HFF-Myc (cell line): ENCODE measurements at places on chromosomes 13 and 19.

DNA sequence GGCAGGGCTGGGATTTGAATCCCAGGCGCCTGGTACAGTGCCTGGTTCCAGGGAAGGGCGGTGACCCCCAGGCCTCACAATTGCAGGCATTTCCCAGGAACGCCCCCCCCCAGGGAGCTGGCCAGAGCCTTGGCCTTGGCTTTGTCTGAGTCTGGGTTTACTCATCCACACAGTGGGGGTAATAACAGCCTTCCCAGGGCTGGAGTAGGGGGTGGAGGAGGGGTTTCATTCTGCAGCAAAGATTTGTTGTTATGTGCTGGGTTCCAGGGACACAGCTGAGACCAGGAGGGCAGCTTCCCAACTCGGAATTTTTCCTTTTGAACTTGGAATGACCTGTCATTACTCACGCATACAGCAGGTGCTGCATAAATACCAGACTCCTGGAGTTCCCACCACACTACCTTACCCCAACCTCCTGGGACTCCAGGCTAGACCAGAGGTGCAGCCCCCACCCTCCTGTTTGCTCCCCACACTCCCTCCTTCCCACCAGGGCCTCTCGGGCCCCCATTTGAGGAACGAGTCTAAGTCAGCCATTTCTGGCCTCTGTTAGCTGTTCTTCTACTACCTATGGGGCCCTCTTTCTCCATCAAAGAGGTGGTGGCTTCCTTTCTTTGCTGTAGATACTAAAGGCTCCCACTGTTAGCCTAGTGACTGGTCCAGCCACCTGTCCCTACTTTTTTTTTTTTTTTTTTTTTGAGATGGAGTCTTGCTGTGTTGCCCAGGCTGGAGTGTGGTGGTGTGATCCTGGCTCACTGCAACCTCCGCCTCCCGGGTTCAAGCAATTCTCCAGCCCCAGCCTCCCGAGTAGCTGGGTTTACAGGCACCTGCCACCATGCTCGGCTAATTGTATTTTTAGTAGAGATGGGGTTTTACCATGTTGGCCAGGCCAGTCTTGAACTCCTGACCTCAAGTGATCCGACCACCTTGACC lies 1.6 kb upstream of the ADAMTS10 start:
- DNase-seq: no peak

DNA sequence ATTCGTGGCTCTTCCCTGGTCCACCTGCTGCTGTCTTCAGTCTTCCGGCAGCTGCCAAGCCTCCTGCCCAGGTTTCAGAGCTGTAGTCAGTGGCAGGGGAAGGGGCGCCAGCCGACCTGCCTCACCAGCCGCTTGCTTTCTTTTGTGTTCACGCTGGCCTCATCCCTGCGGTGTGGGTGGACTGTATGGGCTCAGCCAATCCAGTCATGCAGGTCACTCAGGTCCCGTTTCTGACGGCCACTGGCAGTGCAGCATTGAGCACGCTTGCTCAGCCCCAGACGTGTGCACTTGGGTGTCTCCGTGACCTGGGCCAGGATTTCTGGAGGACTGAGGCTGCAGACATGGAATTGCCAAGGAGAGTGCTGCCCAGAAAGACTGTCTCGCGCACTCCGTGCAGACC lies 26.0 kb downstream of the AP1M1 start:
- no peak for DNase-seq

DNA sequence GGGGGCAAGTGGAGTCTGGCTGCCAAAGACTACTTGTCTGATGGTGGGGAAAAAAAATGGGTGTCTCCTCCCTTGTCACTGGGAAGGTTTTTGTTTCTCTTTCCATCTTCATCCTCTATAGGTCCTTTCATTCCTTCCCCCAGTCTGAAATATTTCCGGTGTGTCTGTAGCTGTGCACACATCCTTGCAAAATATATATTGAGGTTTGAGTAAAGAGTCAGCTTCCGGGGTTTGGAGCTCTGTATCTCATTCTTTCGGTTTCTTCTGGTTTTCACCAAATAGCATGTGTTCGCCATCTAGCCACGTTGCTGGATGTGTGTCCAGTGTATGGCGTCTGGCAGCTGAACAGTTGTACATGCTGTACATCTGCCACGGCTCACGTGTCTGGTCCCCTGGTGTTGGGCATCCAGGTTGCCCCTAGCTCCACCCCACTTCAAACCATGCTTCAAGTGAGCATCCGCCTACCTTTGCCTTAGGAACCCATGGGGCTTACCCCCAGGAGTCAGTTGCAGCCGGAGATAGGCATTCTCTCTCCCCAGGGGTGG lies 142.2 kb downstream of the SIPA1L3 start:
- DNase-seq: peak; percentile 48

GRCh38 chr19:52398081-52398441 lies 412 bp downstream of the ZNF528 start:
- no peak for DNase-seq

DNA sequence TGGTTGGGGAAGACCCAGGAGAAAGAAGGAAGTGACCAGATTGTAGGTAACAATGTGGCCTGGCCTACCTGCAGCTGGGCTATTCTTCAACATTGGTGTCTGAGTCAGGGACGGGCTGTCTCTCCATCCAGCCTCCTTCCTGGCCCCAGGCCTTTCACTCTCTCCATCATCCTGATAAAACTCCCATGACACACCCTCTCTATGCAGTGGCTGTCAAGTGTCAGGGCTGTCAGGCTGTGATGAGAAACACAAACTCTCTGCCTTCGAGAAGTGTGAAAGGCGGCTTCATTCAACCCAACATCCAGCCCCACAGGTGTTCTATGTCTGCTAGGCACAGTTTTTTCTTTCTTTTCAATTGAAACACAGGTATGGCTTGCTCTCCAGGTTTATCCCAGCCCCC lies 153.3 kb upstream of the VSTM2B start:
- no peak for DNase-seq

DNA sequence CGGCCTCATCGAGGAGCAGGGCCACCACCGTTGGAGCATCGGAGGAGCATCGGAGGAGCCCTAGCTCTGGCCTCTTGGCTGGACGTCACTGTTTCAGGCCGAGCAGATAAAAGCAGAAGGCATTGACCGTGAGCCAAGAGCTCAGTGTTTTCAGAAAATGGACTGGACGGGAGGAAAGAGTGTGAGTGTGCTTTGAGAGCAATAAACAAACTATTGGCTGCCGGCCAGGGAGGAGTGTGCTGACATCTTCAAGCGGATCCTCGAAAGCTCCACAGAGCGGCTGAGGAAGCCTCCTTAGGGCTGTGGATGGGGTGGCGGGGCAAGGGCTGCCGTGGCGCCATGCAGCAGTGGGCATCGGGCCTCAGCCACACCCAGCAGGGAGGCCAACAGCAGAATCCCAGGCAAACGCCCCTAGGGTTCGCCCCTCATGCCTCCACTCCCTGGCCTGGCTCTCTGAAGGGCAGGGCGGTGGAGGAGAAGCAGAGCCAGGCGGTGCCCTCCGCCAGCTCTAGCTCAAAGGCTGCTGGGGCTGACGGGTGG lies 41.8 kb downstream of the IRS2 start:
- peak; percentile 84 for DNase-seq

DNA sequence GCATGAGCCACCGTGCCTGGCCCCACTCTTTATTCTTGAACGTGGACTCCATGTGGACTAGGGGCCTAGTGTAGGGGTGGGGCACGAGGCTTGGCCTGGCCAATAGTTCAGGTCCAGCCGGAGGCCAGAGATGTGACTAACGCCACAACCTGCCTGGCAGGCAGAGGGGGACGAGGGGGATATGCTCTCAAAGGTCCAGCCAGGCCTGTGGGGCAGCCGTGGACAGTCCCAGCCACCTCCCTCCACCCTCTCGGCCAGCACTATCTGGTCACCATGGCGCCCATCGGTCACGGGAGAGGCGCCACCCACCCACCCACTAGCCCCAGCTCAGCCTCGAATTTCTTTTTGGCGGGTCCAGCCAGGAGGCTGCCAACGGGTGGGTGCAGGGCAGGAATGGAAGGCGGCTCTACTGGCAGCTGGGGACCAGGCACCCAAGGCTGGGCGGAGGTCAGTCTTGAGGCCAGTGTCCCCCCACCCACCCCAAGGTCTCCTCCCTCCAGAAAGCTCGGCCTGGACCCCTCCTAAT lies 2.2 kb upstream of the CERS1 start:
- no peak for DNase-seq

- no peak for DNase-seq
Measured at GRCh38 chr19:17097593-17098126, 22.1 kb downstream of the MYO9B start.

DNA sequence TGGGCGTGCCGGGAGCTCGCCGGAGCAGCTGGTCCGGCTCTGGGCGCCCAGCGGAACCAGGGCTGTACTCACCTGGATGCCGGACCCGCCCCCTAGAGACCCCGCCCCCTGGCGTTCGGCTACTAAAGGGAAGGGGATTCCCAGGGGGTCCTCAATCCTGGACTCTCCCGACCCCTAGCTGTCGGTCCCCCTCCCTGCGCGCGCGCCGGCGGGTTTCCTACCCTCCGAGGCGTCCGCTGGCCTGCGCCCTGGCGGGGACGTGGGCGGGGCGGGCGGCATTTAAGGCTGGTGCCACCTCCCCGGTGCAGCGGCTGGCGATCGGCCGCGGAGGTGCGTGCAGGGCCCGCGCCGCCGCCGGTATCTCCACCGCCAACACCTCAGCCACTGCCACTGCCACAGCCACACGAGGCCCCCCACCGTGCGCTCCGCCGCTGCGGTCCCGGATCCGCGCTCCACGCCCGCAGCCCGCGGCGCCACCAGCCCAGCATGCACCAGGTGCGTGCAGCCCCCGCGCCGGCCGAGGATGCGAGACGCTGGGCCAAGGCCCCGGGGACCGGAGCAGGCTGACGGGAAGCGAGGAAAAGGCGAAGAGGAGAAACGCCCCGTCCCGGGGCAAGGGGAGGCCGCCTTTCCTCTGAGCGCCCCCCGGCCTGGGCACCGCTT lies at the start of gene ATP12A:
Gene ATP12A, plus strand, starts transcription at position 151 of the 663 bp plus-strand sequence. Its CDS starts 336 bp downstream, at position 487.
- no peak for DNase-seq

DNA sequence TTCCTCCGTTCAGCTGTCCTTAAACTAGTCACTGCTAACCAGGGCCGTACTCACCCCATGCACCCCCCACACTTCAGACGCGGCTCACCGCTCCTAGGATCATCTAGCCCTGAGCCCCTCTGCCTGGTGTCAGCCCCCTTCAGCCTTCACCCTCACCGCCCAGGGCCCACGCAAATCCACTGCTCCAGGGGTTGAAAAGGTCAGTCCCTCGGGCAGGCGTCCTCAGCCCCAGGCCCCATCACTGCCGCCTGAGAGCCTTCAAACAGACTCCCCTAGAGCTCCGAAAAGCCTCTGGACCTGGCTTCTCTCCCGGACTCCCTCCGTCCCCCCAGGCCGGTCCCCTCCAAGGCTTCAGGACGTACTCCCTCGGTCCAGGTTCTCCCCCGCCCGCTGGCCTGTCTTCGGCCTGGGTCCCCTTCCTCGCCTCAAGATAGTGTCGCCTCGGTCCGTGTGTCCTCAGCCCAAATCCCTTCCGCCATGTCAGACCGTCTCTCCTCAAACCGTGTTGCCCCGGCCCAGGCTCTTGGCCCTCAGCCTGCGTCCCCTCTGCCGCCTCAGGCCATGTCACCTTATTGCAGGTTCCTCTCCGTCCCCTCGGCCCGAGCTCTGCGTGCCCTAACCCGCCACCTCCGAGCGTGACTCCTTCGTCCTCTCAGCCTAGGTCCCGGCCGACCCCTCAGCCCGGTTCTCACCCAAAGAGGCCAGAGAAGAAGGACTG lies 553 bp downstream of the NAPA start:
- DNase-seq: no peak

DNA sequence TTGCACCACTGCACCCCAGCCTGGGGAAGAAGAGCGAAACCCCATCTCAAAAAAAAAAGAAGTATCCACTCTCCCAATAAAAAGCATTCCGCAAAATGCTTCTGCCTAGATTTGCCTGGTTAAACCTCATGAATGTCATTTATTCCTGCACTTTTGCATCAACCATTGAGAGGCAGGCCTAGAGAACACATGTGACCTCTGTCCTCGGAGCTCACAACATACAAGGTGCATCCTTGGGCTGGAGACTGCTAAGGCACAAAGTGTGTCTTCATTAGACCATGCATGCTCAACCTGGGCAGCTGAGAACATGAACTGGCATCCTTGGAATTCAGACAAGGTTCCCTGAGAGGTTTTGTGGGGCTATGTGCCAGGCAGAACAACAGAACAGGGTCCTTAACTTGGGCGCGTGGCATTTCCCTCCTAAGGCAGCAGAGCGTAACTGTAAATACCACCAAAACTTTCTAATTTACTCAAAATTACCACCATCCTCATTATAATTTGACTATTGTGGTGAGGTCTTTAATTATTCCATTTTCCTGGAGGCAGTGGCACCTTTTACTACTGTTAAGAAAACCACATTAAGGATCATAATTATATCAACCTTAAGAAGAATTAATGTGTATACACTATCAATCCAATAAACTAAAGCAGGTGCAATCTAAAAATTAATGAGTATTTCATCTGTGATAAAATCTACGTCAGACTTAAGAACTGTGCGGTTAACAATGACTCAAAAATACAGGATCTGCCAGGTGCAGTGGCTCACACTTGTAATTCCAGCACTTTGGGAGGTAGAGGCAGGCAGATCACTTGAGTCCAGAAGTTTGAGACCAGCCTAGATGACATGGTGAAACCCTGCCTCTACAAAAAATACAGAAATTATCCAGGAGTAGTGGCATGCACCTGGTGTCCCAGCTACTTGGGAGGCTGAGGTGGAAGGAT lies 13.8 kb downstream of the RCBTB1 start:
- no peak for DNase-seq

- no peak for DNase-seq
Measured at GRCh38 chr13:102686024-102686423, 8.8 kb downstream of the METTL21C start.

GRCh38 chr19:34317311-34317927 lies 47.6 kb upstream of the GPI start:
- DNase-seq: no peak

GRCh38 chr13:79393564-79394249 lies 12.3 kb downstream of the RBM26 start:
- no peak for DNase-seq

DNA sequence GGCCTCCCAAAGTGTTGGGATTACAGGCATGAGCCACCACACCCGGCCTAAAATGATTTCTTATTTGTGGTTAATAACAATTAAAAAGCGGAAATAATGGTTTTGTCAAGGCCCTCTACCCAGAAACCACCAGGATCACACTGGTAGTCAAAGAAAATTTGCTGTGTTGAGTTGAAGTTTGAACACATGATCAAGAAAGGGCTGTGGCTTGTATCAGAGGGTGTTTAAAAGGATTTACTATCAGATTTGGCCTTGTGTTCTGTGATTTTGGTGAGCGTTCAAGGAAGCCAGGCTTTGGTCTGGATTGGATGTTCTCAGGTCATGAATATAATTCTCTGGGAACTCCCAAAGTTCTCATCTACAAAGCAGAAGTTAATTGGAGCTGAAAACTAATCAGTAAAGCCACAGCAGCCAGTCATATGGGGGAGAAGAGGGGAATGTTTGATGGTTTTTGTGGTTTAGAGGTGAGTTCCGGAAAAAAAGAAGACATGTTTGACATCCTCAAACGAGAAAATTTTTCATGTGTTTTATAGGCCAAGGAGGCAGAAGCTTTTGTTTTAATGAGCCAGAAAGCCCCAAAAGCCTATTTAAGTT lies 10.6 kb upstream of the ZNF556 start:
- no peak for DNase-seq

DNA sequence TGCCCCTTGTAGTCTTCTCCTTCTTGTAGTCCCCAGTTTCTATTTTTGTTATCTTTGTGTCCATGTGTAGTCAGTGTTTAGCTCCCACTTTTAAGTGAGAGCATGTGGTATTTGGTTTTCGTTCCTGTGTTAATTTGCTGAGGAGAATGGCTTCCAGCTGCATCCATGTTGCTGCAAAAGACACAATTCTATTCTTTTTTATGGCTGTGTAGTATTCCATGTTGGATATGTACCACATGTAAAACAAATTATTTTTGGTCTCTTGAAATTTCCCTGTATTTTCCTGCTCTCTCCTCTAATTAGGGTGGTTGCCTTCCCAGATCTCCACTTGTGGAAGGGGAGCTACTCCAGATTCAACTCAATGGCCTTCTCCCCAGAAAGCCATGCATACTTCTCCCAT lies 813.8 kb downstream of the UQCRFS1 start:
- no peak for DNase-seq
